ENCODE measurements at places on chromosomes 12 and 14.
A peak's percentile ranks its signal among the peaks of the same experiment; 100 is the strongest.

DNA sequence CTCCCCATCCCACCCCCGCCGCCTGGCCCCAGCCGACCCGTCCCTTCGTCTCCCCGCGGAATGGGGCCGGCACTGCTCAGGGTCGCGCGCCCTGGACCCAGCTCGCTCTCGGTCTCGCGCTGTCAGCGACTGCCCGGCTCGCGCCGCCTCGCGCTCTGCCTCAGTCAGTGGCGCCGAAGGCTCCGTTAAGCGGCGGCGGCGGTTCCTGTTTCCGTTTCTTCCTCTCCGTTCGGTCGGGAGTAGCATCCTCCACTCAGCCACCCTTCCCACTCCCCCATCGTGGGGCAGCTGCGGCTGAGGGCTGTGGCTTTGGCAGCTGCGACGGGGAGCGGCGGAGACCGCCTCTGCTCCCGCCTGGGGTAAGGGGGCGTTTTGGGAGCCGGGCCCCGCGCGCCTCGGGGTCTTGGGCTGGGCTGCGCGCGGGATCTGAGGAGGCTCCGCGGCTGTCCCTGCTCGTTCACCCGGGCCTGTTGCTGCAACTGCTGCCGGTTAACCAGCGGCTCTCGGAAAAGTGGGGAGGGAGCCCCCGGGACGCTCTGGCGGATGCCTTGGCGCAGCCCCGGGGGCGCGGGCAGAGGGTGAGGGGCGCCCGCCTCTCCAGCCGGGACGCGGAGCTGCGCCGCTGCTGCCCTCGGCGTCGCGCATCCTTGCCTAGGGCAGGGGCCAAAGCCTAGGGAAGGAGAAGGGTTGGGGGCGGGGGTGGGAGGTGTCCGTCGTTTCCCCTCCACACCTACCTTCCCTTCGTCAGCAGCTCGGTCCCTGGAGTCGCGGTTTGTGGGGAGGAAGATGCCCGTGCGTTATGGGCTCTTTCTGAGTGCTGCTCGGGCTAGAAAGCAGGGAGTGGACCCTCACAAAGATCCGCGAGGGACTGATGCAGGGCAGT is 567 bp downstream of the FUT8 start:
- DNase-seq: peak; percentile 43

DNA sequence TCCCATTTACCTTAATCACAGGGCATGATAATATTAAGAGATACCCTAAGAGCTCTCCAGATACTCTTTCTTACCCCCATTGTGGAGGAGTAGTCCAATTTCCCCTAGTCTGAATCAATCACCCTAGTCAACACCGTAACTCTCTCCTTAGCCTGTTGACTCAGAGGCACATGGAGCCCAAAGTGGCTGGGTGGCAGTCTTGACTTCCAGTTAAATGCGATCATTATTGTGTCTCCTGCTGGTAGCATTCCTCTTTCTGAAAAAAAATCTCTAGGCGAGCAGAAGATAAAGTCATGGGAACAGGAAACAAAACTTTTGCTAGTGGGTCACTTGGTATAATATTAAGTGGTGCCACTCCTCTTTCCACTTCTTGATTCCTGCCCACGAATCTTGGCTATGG is 46.4 kb downstream of the EMP1 start:
- no peak for DNase-seq

GRCh38 chr12:102513739-102514138 is 33.4 kb upstream of the IGF1 start:
- no peak for DNase-seq

GRCh38 chr12:5259523-5259922 is 172.4 kb upstream of the NTF3 start:
- no peak for DNase-seq

Measured in NCI-H1930 (cell line).